ENCODE measurements at places on chromosomes 7 and 10. TPM values are rescaled to one million over a fixed set of nuclear protein-coding genes. Genes with fewer than 3 reads are reported as not detected.

PLXDC2 gene
- 3.9 TPM for total RNA-seq

DNAJB6 gene
- 120 TPM for total RNA-seq

PTN gene
- total RNA-seq, result 40.0 TPM

LIPM gene
- not detected for total RNA-seq

LEP gene
- not detected for total RNA-seq

VTI1A gene
- 61.0 TPM for total RNA-seq

PTPN20 gene
- not detected for total RNA-seq

TMEM184A gene
- 20.7 TPM for total RNA-seq

VWC2 gene
- 1.2 TPM for total RNA-seq

DOCK4 gene
- 60.3 TPM for total RNA-seq

XPNPEP1 gene
- total RNA-seq, result 51.4 TPM

GRID2IP gene
- total RNA-seq, result 0.66 TPM

IGF2BP3 gene
- total RNA-seq, result 47.0 TPM

DDC gene
- 3.8 TPM for total RNA-seq

PCLO gene
- 17.4 TPM for total RNA-seq

CAV1 gene
- total RNA-seq, result 0.78 TPM

CRTAC1 gene
- 2.5 TPM for total RNA-seq

OR2A42 gene
- not detected for total RNA-seq

NACAD gene
- 125 TPM for total RNA-seq

WAC gene
- total RNA-seq, result 121 TPM

OR2A12 gene
- total RNA-seq, result not detected

LLCFC1 gene
- total RNA-seq, result not detected

TAS2R3 gene
- 1.6 TPM for total RNA-seq

TUBAL3 gene
- total RNA-seq, result not detected

STAG3 gene
- 1.1 TPM for total RNA-seq

TEX36 gene
- not detected for total RNA-seq

DBF4 gene
- total RNA-seq, result 23.7 TPM

SLIT1 gene
- total RNA-seq, result 11.3 TPM

WIPF3 gene
- total RNA-seq, result 0.37 TPM

RELN gene
- total RNA-seq, result 5.7 TPM

PDE1C gene
- 3.3 TPM for total RNA-seq

ZMIZ2 gene
- total RNA-seq, result 291 TPM

MARVELD1 gene
- total RNA-seq, result 12.2 TPM

ADAM22 gene
- 91.9 TPM for total RNA-seq

NPY gene
- not detected for total RNA-seq

CLCN1 gene
- 0.56 TPM for total RNA-seq

DRGX gene
- 65.2 TPM for total RNA-seq

ELN gene
- total RNA-seq, result 3.7 TPM

ABCC2 gene
- total RNA-seq, result 0.39 TPM

FKBP6 gene
- not detected for total RNA-seq

SLC26A3 gene
- total RNA-seq, result not detected

ZDHHC6 gene
- total RNA-seq, result 33.0 TPM

PRRT4 gene
- not detected for total RNA-seq

CDHR1 gene
- total RNA-seq, result 6.1 TPM

OR2A7 gene
- total RNA-seq, result 0.22 TPM

GDF2 gene
- not detected for total RNA-seq

SFTPA1 gene
- not detected for total RNA-seq

NPTX2 gene
- 81.2 TPM for total RNA-seq

ADARB2 gene
- total RNA-seq, result 20.6 TPM

HSPA12A gene
- total RNA-seq, result 75.0 TPM

HYAL4 gene
- total RNA-seq, result not detected

SHTN1 gene
- 54.8 TPM for total RNA-seq

PON1 gene
- total RNA-seq, result 1.1 TPM

LRRC4 gene
- total RNA-seq, result 60.0 TPM

MAGI2 gene
- total RNA-seq, result 64.2 TPM

POLD2 gene
- 71.2 TPM for total RNA-seq

NME8 gene
- total RNA-seq, result not detected
